ENCODE measurements at places on chromosomes 5 and 9. TPM values are rescaled to one million over a fixed set of nuclear protein-coding genes. Genes with fewer than 3 reads are reported as not detected.

IL4 gene
- not detected for total RNA-seq

PAM gene
- 21.3 TPM for total RNA-seq

HSPA4 gene
- total RNA-seq, result 166 TPM

DIRAS2 gene
- total RNA-seq, result not detected

GFRA3 gene
- total RNA-seq, result not detected

ORM2 gene
- total RNA-seq, result 0.64 TPM

RUFY1 gene
- total RNA-seq, result 28.8 TPM

TMEM252 gene
- total RNA-seq, result not detected

ARHGEF28 gene
- total RNA-seq, result 0.19 TPM

FLT4 gene
- total RNA-seq, result 0.27 TPM

DAPK1 gene
- total RNA-seq, result 94.7 TPM

BTNL8 gene
- not detected for total RNA-seq

GABRA6 gene
- total RNA-seq, result not detected

FGD3 gene
- 13.2 TPM for total RNA-seq
